CD4-positive, alpha-beta T cell treated with Interleukin-21 for 1 hour (primary cell): ENCODE measurements at places on chromosomes 1 and 21.
A peak's percentile ranks its signal among the peaks of the same experiment; 100 is the strongest.

GRCh38 chr1:212487774-212488435 is 55.2 kb downstream of the NENF start:
- no peak for DNase-seq

DNA sequence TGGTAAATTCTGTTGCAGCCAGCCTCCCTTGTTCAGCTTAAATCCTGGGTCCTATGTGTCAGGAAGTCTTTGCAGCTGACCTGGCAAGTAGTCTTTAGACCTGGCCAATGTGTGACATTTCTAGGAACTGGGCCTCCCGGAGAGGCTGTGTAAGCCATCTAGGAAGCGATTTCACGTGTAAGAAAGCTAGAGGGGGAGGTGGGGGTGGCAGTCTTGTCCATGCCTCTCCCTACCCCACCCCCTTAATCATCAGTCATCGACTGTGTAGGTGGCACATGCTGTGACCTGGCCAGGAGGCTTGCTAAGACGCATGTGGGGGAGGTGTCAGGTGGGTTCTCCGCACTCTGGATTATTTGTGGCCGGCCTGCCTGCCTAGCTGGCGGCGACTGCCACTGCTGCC is 8.4 kb downstream of the C1orf226 start:
- DNase-seq = no peak

- DNase-seq = no peak
Measured at GRCh38 chr1:217674028-217674729, 43.0 kb downstream of the SPATA17 start.

DNA sequence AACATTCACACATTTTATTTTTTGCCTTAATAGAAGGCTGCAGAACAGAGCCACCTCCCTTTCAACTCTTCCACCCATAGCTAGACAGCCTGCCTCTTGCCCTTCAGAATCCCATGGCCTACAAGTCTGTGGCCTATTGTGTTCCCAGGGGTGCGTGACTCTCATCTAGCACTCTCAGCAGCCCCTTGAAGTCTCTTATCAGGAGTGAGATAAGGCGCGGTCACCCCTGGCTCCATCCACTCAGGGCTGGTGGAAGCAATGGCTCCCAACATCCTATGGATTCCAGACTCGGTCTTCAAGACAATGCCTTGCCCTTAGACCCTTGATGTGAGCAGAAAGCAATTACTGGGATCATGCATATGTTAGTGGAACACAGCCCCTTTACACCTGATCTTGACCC is 264.1 kb upstream of the GREM2 start:
- no peak for DNase-seq

GRCh38 chr1:75392278-75392677 is 218.6 kb downstream of the SLC44A5 start:
- DNase-seq = no peak

DNA sequence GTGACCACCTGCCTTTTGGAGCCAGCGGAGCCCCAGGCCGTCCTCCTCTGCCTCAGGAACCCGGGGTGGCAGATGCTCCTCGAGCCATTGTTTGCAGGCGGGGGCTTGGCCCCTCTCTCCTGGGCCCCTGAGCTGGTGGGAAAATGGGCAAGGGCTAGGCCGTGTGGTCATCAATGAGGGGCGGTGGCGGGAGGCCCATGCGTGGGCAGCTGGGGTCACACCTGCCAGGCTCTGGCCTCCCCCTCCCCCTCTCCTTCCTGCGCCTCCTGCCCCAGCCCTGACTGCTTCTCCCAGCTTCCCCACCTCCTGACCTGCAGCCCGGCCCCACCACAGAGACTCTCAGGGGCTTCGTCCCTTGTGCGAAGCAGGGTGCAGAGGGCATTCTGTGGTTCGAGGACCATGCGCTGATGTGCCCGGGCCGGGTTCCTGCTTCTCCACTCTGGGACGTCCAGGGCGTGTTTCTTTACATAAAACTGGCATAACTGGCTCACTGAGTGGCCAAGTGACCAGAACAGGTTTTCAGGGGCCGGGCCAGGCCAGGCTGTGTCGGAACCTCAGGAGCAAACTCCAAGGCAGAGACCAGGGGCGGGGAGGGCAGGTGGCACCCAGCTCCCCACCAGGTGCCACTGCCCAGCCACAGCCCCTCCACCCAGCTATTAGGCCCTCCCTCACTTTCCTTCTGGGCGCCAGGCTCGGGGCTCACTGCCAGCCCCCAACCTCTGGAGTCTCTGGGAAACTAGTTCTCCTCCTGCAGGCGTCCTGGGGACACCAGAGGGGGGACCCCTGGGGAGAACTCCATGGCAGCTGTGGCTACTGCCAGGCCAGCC is 9.3 kb downstream of the SAMD11 start:
- no peak for DNase-seq

- no peak for DNase-seq
Measured at GRCh38 chr1:1922702-1922955, 3.5 kb upstream of the TMEM52 start.

DNA sequence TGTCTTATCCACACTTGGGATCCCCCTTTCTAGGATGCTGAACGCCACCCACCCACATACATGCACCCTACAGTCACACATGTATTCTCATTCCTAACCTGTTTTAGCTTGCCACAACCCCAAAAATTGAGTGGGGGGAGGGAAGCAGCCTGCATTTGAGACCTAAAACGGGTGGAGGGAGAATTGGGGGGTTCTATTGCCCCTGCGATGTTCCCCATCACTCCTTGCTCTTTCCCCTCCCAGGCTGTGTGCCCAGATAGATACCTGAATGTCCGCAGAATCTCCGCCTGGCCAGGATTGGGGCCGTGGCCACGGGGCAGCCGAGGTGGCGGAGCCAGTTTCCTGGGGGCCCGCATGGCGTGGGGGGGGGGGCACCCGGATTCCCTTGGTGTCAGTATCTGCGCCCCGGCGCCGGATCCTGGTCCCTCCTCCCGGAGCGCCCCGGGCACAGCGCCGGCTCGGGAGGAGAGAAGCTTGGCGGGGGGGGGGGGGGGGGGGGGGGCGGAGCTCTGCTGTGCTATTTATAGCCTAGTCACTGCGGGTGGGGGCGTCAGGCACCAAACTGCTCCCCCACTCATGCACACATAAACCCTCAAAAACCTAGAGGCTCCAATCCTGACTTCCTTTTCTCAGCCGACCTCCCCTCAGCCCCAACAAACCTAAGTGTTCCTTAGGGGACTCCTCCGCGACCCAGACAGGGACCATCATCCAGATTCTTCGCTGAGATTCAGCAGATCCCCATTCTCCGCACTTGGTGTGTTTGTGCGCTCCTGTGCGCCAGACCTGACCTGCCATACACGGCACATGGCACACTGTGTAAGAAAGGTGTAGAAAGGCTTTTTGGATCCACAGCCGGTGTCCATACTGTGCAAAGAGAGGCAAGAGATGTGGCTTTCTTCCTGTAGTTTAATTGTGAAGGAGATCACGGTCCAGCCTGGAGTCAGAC is 1.9 kb downstream of the ANKRD34A start:
- DNase-seq = peak; percentile 57

GRCh38 chr1:53121319-53122172 is 20.9 kb downstream of the SLC1A7 start:
- no peak for DNase-seq

DNA sequence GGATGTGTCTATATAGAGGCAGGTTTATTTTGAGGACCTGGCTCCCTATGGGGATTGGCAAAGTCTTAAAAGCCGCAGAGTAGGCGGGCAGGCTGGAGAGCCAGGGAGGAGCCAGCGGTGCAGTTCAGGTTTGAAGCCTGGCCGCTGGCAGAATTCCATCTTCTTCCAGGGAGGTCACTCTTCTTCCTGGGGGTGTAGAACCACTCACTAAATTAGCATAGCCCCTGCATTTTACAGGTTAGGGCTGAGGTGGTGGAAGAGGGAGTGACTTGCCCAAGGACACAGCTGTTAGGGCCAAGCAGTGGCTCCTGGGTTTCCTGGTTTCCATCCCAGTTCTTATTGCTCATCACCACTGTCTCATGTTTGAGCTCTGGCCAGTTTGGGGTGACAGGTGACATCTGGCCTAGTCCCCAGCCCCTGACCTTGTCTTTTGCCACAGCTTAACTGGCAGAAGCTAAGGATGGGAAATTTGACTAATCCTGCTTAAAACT is 1.4 kb downstream of the PINK1 start:
- DNase-seq = peak; percentile 43

GRCh38 chr21:42150474-42151085 is 68.4 kb upstream of the ABCG1 start:
- DNase-seq = no peak

- no peak for DNase-seq
Measured at GRCh38 chr1:160466961-160467360, 56.1 kb downstream of the SLAMF6 start.

GRCh38 chr1:100942304-100943046 is 46.6 kb downstream of the SLC30A7 start:
- DNase-seq = no peak

DNA sequence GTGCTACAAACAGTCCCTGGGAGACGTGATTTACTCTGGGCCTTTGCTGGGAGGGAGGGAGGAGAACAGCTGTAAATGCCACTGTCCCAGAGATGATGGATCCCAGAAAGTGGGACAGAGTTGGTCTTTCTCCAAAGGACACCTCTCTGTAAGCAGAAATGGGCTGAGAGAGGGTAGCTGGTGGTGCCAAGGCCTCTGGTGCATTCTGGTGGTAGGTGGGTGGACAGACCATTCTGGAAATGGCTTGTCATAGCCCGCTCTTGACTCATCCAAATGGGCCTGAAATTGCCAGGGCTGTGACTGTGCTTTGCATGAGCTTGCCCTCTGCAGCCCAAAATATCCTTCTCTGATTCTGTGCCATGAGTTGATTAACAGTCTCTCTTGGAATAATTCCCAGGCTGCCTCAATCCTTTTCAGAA is 36.1 kb downstream of the CCDC185 start:
- no peak for DNase-seq

DNA sequence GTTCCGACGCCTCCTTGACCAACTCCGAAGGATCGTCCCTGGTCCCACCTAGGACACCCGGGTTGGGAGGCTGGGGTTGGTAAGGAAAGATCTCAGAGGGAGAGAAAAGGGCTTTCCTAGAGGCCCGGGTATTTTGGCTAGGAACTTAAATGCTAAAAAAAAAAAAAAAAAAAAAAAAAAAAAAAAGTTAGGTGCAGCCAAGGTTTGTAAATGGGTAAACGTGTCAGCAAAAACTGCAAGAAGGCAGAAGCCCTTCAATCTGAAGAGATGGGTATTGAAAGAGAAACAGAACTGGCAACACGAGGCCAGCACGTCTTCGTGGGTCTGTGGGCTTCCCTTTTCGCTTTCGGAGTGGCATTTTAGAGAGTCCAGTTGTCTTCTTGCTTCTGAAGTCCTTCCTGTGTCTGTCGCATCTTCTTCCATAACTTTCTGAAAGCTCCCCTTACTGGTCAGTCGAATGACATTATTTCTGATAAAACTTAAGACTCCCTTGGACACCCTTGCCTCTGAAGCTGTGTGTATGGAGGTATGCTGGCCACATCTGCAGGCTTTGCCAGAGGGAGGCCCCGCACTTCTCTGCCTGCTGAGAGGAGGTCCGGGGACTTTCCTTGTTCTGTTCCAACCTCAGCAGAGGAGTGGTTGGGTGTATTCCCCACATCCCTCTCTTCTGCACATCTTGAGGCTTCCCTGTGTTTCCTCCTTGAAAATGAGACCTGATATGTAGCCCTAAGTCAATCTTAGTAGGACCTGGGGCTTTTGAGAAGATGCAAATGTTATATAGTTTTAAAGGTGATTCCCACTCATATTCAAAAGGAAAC is 745 bp downstream of the RCSD1 start:
- peak; percentile 51 for DNase-seq

DNA sequence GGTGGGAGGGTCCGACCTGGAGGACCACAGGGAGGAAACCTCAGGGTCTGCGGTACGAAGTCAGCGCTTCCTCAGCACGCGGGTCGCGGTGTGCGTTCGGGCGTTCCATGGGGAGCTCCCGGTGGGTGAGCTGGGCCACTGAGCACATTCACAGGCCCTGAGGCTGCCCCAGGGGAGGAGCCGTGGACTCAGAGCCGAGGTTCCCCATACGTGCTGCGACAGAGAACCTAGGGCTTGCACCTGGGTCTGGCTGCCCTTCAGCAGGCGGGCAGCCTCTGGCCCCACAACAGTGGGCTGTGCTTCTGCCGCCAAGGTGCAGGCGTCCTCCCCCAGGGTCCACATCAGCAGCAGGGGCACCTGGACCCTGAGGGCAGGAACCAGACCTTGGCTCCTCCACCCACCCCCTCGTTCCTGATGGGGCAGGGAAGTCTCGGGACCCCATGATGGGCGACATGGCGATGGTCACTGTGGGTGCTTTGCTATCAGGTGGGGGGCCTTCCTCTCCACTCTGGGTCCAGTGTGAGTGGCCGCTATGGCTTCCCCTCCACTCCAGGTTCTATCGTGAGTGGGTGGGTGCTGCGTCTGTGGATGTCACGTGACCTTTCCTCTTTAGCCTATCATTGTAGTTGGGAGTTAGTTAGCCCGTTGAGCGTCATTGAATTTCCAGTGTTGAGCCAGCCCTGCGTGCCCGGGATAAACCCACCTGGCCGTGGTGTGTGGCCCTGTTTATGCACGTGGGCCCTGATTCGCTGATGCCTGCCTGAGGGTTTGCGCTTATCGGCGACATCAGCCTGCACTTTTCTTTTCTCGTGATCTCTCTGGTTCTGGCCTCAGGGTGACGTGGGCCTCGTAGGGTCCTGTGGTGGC is 27.9 kb downstream of the FTCD start:
- DNase-seq = no peak

DNA sequence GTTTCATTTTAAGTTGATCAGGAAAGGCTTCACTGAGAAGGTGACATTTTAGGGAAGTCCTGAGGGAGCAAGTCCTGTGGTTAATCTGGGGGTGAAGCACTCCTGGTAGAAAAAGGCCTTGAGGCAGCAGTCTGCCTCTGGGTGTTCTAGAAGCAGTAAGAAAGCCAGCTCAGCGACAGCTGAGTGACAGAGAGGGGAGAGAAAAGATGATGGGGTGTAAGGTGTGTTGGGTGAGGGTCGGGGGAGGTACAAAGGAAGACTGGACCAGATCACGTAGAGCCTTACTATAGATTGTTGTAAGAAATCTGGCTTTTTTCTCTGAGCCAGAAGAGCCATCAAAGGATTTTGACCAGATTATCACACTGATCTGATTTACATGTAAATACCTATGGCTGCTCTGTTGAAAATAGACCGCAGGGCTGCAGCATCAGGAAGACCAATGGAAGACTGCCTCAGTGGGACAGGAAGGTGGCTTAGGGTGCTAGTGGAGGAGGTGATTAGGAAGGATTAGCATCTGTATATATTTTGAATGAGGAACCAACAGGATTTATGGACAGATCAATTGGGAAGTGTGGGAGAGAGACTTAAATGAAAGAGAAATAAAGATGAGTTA is 131.2 kb downstream of the CDC7 start:
- no peak for DNase-seq

DNA sequence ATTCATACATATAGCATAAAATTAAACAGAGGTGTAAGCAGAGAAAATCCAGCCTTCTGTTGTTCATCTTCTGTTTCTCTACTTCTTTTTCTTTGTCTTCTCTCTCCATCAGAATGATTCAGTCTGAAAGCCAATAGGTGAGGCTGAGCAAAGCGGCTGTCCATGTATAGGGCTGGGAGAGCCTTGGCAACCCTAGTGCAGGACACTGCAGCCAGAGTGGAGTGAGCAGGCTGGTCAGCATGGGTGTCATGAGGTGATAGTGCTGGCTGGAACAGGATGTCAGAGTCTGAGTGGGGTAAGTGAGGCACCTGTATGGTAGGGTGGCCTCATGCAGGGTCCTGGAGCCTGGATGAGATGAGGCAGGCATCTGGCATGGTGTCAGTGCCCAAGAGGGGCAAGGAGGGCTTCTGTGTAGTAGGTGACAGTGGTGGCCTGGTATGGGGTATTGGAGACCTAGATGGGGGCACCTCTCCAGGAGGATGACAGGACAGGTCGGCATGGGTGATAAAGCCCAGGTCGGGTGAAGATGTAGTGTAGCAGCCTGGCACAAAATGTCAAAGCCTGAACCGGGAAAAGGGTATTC is 45.5 kb upstream of the GTF2B start:
- no peak for DNase-seq
